ENCODE measurements at places on chromosomes 12 and 14. TPM values are rescaled to one million over a fixed set of nuclear protein-coding genes. Genes with fewer than 3 reads are reported as not detected.

Gene PPP1R1A
- 58.0 TPM for polyA plus RNA-seq

Gene SYT10
- 1.2 TPM for polyA plus RNA-seq

Gene ADAMTS20
- 0.61 TPM for polyA plus RNA-seq

Gene ASCL1
- 0.14 TPM for polyA plus RNA-seq

Gene CACNA1C
- 5.8 TPM for polyA plus RNA-seq

Gene TEX22
- 1.3 TPM for polyA plus RNA-seq

Gene CCDC175
- polyA plus RNA-seq, result 0.50 TPM

Gene HOXC13
- not detected for polyA plus RNA-seq

Gene TMEM52B
- polyA plus RNA-seq, result 203 TPM

Gene GLIPR1L1
- polyA plus RNA-seq, result 0.24 TPM

Gene KRT85
- not detected for polyA plus RNA-seq

Gene NRXN3
- polyA plus RNA-seq, result 6.7 TPM

Gene RECQL
- 38.8 TPM for polyA plus RNA-seq

Gene FOXG1
- polyA plus RNA-seq, result not detected

Gene KRT80
- 0.76 TPM for polyA plus RNA-seq

Gene CLEC4D
- 0.43 TPM for polyA plus RNA-seq

Gene RTRAF
- 336 TPM for polyA plus RNA-seq

Gene DDHD1
- polyA plus RNA-seq, result 8.3 TPM

Gene FAM222A
- 8.5 TPM for polyA plus RNA-seq

Gene MAP1LC3B2
- polyA plus RNA-seq, result 4.7 TPM

Gene HOXC12
- not detected for polyA plus RNA-seq

Gene CDK17
- 37.4 TPM for polyA plus RNA-seq

Gene MYRFL
- polyA plus RNA-seq, result 1.9 TPM

Gene RFX4
- polyA plus RNA-seq, result not detected

Gene GPD1
- polyA plus RNA-seq, result 49.8 TPM

Gene MFAP5
- polyA plus RNA-seq, result 0.37 TPM

Gene POTEM
- not detected for polyA plus RNA-seq

Gene OVCH1
- polyA plus RNA-seq, result 0.18 TPM

Gene VDR
- 3.7 TPM for polyA plus RNA-seq

Gene PLEKHG7
- 0.64 TPM for polyA plus RNA-seq

Gene RIMBP2
- 10.7 TPM for polyA plus RNA-seq

Gene CCNB1IP1
- 115 TPM for polyA plus RNA-seq

Gene PITPNM2
- 4.7 TPM for polyA plus RNA-seq

Gene NUP107
- 74.7 TPM for polyA plus RNA-seq

Gene SYCP3
- polyA plus RNA-seq, result 0.64 TPM

Gene SCN8A
- polyA plus RNA-seq, result 1.8 TPM

Gene GCH1
- 10.7 TPM for polyA plus RNA-seq

Gene NOS1
- 0.86 TPM for polyA plus RNA-seq

Gene METTL1
- 33.1 TPM for polyA plus RNA-seq

Gene SLC25A47
- polyA plus RNA-seq, result 0.10 TPM

Gene HDAC7
- 60.6 TPM for polyA plus RNA-seq

Gene GRIN2B
- 0.76 TPM for polyA plus RNA-seq

Gene LRIG3
- polyA plus RNA-seq, result 42.6 TPM

Gene RPS29
- 1,852 TPM for polyA plus RNA-seq

Gene KRT83
- not detected for polyA plus RNA-seq

Gene CD163L1
- polyA plus RNA-seq, result 1.9 TPM

Gene P2RX4
- 34.2 TPM for polyA plus RNA-seq

Gene RNFT2
- polyA plus RNA-seq, result 4.8 TPM

Gene CCDC196
- polyA plus RNA-seq, result 0.22 TPM

Gene KIF26A
- 9.1 TPM for polyA plus RNA-seq

Gene PRIMA1
- 1.1 TPM for polyA plus RNA-seq

Gene MYBPC1
- not detected for polyA plus RNA-seq

Gene SLC38A2
- polyA plus RNA-seq, result 191 TPM

Gene TMCC3
- 44.2 TPM for polyA plus RNA-seq

Gene YLPM1
- polyA plus RNA-seq, result 101 TPM

Gene PTPRB
- 19.2 TPM for polyA plus RNA-seq

All from right renal cortex interstitium (tissue), 3 donors.